ENCODE measurements at places on chromosomes 16 and 17.

DNA sequence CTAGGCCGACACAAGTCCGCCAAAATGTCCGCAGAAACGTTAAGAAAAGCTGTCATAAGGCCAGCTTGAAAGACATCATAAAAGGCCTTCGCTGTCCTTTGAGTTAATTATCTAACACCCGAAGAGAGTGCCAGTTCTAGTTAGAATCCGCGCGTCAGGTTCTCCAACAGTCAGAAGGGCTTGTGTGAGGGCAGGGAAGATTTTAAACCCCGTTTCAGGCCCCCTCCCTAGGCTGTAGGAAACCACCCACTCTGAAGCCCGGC lies 729 bp upstream of the CLTC start:
- no peak for DNase-seq

DNA sequence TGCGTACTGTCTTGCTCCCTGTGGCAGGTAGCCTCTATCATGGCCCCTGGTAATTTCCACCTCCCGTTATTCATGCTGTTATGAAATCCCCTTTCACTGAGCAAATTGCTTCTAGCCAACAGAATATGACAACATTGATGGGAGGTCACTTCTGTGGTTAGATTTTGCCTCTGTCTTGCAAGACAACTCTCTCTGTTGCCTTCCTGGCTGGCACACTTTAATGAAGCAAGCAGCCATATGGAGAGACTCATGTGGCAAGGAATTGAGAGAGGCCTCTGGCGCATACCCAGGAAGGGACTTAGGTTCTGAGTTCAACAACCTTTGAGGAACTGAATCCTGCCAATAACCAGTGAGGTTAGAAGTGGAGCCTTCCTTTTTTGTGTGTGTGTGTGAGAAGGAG lies 51.8 kb upstream of the GPRC5B start:
- no peak for DNase-seq

- DNase-seq = no peak
These were observed 9.9 kb downstream of the MTSS2 start for GRCh38 chr16:70675851-70676513.

DNA sequence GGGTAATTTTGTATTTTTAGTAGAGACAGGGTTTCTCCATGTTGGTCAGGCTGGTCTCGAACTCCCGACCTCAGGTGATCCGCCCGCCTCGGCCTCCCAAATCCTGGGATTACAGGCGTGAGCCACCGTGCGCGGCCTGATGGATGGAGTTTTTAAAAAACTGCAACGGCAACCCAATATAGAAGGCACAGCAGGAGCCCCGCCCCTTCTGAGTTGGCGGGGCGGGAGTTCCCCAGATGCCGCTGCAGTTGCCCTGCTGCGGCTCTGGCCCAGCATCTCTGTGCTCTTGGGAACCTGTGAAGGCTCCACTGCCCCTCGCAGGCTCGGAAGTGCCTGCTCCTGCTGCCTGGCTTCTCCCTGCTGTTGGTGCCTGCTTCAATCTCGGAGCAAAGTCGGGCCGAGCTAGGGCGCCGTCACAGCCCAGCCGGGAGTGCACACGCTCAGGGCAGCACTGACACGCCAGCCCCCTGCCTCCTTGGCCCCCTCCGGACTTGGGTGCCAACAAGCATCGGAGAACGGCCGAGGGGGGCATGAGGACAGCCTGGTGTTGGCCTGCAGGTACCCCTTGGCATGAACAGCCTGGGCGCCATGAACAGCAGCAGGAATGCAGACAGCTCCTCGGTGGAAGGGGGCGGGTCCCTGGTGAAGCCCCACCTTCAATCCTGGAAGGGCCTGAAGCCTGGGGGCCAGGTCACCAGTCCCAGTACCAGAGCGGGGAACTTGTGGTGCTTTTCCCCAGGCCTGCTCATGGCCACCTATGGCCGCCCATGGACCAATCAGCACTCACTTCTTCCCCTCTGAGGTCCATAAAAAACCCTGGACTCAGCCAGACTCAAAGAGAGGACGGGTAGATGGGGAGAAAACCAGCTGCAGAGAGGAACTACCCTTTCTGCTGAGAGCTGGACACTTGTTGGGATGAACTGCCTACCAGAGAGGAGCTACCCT lies 2.3 kb upstream of the NT5M start:
- peak; percentile 89 for DNase-seq

- DNase-seq = no peak
These were observed 6.5 kb downstream of the ODF4 start for GRCh38 chr17:8345951-8346665.

- no peak for DNase-seq
These were observed 30.2 kb upstream of the EMP2 start for GRCh38 chr16:10610499-10611184.

DNA sequence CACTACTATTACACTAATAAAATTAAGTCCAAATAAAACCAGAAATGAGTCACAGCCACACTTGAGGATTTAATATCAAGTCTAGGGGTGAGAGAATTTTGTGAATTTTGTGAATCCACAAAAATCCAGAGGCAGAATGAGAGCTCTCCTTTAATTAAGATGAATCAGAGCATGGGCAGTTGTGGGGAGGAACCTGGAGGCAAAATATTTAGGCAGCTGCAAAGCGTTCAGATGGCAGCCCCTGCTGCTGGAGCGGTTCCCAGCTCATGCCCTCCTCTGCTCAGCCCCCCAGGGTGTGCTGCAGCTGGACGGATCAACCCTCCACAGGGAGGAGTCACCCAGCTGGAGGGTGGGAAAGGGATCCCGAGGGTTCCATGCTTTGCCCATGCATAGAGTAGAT lies 43.4 kb upstream of the IRX6 start:
- no peak for DNase-seq
